ENCODE measurements at places on chromosomes 3 and 15. TPM values are rescaled to one million over a fixed set of nuclear protein-coding genes. Genes with fewer than 3 reads are reported as not detected.

Gene SLC6A1
- not detected for polyA plus RNA-seq

GRCh38 chr15:41968701-41969100 lies 3.7 kb downstream of the EHD4 start:
- peaks cover 73% of the 10 kb centered on the region for H3K4me1 ChIP-seq
- peak; percentile 33 for DNase-seq
- H3K27ac ChIP-seq = peak overlapping the region; percentile 93
- peak overlapping the region; percentile 93 for H3K4me3 ChIP-seq
- no peaks in the 10 kb centered on the region for H3K27me3 ChIP-seq
- H3K36me3 ChIP-seq = no peaks in the 10 kb centered on the region

DNA sequence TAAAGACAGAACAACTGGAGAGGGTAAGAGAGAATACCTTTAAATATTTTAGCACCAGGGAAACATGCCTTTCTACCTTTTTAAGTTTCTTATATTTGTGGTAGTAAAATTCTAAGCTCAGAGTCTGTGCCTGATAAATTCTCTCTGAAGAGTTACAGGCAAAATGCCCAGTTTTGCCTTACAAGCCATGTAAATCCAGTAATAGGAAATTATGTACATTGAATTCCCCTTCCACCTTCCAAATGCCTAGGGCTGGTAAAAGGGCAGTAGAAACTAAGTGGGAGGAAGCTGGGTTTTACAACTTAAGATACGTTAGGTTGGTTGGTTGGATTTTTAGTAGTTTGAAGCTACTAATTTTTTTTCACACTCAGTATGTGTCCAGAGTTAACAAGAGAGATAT lies 43.1 kb upstream of the TP63 start:
- H3K36me3 ChIP-seq = no peaks in the 10 kb centered on the region
- no peaks in the 10 kb centered on the region for H3K4me1 ChIP-seq
- DNase-seq = no peak
- H3K4me3 ChIP-seq = no peak overlapping the region

GRCh38 chr3:119295816-119296726 lies 1.9 kb downstream of the ARHGAP31 start:
- H3K27ac ChIP-seq = no peak overlapping the region
- peaks cover 32% of the 10 kb centered on the region for H3K4me1 ChIP-seq
- H3K36me3 ChIP-seq = peaks cover 25% of the 10 kb centered on the region
- H3K4me3 ChIP-seq = peak overlapping the region; percentile 76
